ENCODE measurements at places on chromosomes 12 and 14.

DNA sequence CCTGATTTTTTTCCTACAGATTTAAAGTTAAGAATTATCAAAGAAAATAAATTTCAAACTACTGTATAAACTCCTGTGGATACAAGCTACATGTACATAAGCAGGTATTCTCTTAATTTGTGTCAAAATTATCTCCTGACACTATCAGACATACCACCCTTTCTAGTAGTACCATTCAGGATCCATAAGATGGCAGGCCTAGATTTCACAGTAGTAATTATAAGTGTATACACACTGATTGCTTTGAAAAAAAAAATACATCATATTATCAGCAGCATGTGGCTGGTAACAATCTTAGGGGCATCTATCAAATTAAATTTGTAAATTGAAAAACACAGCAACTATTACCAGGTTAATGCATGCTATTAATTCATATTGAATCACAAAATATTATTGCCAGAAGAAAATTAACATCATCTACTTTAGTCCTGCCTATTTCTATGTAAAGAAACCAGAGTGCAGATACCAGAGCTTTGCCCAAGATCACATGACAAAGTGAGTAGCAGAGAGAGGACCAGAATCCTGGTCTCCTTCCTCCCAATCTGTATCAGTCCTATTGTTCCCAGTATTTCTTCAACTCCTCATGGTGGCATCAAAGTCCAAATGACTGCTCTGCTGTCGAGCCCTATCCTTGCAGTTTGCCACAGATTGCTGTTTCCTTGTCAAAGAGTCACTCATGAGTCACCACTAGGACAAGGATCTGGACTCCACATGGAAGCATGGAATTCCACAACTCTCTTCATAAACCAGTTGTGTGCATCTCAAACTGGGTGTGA is 27.7 kb upstream of the CALM1 start:
- no peak for DNase-seq

GRCh38 chr14:24132061-24132685 is 1.7 kb downstream of the FITM1 start:
- peak; percentile 54 for DNase-seq

DNA sequence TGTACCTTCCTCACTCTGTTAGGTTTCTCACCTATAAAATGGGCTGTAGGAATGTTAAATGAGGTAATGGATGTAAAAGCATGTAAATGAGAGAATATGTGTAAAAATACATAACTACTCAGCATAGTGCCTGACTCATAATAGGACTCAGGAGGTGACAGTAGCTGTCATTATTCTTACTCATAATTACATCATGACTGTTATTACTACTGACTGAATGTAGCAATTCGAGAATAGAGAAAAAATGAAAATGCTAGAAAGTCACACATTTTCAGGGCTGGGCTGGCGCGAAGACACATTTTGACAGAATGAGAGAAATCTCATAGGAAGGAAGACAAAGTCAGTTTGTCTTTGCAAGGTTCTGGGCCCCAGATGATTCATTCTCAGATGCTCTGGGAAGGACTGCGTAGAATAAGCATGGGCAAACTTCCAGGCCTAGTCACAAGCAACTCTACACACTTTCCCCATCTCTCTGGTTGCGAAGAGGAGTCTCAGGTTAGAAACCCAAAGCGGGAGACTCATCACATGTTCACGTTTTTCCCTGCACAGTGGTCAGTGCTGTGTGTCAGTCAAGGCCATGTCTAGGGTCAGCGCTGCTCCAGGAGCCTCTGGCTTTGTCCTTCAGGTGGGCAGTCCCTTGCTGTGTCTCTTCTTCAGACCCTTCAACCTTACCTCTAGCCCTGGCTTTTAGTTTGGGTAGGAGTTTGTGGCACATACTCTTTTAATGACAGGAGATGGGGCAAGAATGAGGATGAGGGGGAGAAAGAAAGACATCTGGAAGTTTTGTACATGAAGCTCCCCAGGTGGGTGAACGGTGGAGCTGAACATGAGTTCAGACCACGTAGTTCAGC is 8.4 kb downstream of the GPRC5A start:
- no peak for DNase-seq

GRCh38 chr14:32508281-32508680 is 179.2 kb downstream of the AKAP6 start:
- no peak for DNase-seq

GRCh38 chr12:98456041-98456440 is 59.3 kb upstream of the TMPO start:
- DNase-seq, result no peak

DNA sequence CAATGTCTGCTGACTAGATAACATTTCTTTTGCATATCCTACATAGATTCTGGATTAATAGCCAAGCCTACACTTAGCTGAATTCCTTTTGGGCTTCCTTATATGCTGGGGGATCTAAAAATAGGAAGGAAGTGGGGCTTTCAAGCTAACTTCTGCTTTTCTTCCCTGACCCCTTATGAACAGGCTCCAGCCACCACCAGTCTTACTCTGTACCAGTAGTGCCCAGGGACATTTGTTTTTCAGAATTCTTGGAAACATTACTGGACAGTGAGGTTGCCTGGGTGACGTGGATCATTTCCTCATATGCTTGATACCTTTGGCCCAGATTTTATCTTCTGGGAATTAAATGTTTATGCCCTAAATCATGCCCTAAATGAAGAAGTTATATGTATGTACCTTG is 55.9 kb upstream of the SRRM4 start:
- no peak for DNase-seq

DNA sequence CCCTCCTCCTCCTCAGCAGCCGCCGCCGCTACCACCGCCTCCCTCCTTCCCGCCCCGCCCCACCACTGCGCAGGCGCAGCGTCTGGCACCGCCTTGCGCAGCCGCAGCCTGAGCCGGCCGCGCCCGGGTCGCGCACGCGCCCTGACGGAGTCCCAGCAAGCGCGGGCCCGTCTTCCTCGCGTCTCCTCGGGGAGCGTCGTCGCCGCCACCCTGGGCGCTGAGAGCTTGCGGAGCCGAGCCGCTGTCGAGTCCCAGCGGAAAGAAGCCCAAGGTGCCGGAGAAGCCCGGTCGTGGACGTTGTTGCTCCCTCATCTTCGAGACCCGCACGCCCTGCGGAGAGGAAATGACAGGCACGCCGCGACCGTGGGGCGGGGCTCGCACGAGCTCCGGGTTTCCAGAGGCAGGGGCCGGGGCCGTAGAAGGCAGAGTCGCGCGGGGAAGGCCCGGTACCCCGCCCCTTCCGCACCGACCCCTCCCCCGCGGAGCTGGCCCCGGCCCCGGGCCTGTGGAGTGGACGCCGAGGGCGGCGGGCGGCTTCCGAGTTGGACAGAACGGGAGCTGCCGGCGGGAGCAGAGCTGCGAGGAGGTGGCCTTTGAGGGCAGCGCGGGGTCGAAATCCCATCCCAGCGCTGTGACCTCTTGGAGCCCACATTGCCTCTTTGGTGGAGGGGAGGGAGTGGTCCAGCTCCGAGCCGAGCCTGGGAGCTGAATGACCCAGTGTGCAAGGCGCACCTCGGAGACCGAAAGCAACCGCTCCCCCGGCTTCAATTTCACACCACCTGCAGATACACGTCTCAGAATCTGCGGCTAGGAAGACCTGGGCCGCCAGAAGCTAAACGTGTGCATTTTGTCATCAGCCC is 469 bp upstream of the RAB35 start:
- DNase-seq, result peak; percentile 97

DNA sequence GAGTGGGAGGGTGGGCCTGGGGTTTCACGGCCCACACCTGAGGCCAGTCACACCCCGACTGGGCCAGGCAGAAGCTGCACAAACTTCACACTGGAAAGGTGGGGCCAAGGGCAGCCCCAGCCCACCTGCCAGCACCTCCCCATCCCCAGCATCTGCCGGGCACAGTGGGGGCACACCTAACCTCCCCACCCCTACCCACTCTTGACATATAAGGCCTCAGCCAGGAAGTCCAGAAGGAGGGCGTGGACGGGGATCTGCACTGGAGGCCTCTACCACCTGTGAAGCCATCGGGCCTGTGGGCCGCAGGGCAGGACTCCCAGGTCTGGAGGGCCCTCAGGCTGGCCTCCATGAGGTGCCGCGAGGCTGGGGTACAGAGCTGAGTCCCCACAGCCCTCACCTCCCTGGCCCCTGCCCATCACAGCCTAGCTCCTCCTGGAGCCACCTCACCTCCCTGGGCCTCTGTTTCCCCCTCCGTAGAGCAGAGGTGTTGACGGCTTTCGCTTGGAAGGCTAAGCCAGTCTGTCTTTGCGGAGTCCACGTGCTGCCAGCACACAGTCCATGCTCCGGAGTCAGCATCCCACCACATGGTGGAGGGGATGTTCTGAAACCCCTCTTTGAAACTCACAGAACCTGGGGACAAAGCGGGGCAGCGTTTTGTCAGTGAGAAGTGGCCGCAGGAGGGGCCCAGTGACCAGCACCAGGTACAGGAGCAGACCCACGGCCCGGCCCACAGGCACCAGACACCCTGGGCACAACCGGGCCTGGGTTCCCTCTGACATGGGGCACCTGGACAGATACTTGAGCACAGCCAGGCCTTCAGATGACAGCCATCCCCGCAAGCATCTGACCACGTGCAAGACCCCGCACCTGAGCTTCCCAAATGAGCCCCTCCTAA is 38.2 kb upstream of the INF2 start:
- DNase-seq, result no peak

DNA sequence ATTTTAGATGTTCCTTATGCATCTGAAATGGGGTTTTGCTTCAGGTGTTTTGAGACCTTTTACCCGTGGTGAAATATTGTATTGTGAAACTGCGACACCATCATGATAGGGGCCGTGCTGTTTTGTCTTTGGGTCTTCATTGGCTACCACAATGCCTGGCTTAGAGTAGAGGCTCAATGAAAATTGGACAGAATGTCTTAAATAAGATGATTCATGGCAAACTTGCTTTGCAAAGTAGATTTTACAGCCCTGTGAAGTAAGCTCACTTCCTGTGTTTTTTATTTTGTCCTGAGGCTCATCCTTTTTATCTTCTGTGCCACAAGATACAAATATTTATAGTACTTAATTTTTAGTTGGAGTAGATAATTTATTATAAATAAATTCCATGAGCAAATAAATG is 111.3 kb upstream of the FRMD6 start:
- no peak for DNase-seq

DNA sequence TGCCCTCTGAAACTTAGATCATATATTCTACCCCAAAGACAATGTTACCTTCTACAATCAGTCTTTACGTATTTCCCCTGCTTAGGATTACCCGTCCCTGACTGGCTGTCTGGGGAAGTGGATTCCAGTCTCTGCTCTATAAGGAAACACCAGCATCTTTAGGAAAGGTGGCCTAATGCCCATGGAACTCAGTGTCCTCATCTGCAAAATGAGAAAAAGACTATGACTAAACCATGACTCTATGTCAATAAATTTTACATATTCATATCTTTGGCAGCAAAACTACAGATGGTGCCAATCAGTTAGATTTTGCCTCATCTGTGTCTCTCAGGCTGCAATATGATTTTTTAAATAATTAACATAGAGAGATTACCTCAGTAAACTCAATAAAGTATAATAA is 133.8 kb downstream of the ITPR2 start:
- DNase-seq, result no peak

DNA sequence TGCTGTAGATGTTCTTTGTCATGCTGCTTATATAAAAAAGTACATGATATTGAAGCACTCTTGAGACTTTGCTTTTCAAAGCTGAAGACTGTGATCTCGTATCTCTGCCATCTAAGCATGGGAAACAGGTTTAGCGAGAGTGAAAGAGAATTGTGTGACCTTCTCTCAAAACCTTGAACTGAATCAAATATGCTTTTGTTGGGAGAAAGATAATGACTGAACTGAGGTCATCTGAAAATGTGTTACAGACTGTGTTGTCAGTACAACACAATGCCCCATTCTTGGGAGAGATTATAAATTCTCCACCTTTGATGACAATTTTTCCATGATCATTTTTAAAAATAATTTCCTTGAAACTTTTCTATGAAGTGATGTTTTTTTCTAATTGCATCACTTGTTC is 272.1 kb upstream of the SEL1L start:
- DNase-seq, result no peak

GRCh38 chr12:122862110-122862634 is 26.9 kb downstream of the HIP1R start:
- no peak for DNase-seq

- DNase-seq, result peak; percentile 22
Measured at GRCh38 chr14:78448164-78449094, 278.3 kb downstream of the NRXN3 start.

DNA sequence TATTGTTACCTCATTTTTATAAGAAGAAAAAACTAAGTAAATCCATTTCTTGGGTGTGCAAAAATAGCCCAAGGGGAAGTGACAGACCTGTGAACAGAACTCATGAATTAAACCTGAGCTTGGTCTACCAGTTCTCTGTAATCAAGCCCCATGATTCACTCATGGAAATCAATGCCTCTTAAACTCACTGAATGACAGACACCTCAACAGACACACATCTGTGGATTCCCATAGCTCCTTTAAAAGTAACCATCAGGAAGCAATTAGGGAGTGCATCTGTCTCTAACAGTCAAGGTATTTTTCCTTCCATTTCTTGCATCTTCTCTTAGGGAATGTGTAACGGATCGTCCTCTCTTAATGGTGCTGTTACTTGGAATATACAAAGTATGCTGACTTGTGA is 215.0 kb upstream of the EEA1 start:
- DNase-seq, result no peak

Measured in CD4-positive, alpha-beta T cell (primary cell).